NCI-H187 (cell line): ENCODE measurements at places on chromosomes 5 and 9.

DNA sequence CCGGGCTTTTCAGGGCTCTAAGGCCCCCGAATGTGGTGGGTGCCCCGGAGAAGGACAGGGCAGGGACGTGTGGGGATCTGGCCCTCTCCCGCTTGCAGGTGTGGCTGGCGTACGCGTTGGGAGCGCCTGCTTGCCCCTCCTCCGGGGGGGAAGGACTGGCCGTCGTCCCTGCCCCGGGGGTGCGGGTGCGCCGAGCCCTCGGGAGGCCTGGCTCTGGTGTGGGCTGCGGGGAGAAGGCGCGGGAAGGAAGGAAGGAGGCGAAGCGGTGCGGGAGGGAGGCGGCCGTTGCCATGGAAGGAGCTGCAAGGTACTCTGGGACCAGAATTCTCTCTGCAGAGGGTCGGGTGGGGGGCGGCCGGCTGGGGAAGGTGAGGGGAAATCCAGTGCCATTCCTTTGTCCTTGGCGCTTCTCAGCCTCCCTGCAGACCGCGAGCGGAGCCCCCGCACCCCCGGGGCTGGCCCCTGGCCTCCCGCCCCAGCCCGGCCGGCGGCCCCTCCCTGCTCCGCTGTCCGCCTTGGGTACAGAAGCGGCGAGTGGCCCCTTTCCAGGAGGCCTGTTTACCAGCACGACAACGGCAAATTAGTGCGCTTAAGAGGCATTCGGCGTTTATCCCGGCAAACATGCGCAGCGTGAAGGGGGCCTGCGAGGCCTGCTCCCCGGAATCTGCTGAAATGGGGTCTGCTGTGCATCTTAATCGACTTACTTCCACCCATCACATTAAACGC, 67.1 kb upstream of the UNC5A start:
- no peak for DNase-seq

DNA sequence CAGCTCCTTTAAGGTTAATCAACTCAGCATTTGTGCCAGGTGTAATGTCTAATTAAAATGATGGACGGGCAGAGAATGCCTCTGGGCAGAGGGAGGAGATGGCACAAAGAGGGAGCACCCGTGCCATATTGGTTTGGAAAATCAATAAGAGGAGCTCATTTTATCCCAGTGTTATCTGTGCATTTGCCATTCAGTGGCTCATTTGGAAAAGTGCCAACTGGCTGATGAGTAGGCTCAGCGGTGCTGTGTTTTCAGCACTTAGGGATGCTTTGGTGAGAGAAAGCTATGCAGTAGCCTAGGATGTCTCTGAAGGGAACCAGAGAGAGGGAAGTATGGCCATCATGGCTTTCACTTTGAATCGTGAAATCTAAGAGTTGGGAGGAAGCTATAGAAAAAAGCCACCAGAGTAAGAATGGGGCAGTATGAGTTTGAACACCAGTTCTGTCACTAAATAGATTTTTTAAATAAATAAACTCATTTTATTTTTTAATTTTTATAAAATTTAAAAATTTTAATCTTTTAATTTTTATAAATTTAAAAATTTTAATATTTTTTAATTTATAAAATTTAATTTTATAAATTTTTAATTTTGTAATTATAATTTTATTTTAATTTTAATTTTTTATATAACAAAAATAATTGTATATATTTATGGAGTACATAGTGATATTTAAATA, 472.8 kb downstream of the BRINP1 start:
- DNase-seq, result peak; percentile 1

DNA sequence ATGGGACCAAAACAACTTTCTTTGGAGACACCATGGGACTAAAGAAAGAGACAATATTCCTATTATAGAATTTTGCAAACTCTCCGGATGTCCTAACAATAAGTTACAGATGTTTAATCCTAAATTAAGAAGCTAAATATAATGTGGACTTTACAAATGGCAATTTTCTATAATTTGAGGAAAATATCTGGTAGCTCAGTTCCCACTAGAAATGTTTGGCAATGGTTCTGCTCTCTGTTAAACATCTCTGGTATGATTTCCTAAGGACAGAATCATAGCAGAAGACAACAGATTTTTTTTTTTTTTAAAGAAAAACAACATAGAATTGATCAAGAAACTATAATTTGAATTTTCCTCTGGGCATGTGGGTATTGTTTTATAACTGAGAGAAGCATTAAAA, 232.8 kb downstream of the ENC1 start:
- DNase-seq, result no peak

DNA sequence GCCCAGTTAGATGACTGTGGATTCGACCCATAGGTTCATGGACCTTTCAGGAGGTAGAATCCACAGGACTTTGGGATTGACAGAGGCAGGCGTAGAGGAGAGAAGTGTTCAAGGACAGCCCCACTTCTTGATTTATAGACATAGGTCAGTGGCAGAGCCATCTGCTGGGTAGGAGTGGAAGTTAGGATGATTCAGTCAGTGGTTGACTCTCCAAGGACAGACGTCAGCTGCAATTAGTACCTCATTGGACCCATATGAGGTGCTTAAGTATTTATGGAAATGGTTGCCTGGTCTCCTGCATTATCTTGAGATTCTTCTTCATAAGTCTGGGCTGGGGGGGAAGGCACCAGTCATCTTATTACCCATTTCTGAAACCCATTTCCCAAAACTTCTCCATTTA, 70.9 kb downstream of the SH3RF2 start:
- no peak for DNase-seq

- DNase-seq, result no peak
Observed at GRCh38 chr5:171475596-171475995, 56.1 kb downstream of the FGF18 start.

DNA sequence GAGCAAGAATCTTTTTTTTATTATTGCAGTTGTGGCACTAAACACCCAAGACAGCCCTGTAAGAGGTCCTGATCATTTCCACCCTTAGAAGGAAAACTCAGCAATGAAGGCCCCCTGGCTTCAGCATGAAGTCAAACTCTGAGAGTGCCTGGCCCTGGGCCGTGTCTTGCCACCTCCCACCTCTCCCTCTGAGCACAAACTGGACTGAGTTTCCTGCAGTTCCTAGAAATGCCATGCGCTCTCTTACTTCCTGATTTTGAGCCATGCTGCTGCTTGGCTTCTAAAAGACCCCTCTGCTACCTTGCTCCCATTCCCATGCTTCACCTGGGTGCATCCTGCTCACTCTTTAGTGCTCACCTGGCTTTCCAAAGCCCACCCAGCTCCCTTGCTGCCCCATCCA, 140.4 kb upstream of the KLF9 start:
- DNase-seq, result no peak

- DNase-seq, result no peak
Observed at GRCh38 chr5:53130266-53130665, 20.7 kb upstream of the MOCS2 start.

GRCh38 chr5:14464096-14464495, 117.5 kb upstream of the OTULINL start:
- no peak for DNase-seq

- no peak for DNase-seq
Observed at GRCh38 chr5:130710596-130710995, 454.5 kb downstream of the HINT1 start.

DNA sequence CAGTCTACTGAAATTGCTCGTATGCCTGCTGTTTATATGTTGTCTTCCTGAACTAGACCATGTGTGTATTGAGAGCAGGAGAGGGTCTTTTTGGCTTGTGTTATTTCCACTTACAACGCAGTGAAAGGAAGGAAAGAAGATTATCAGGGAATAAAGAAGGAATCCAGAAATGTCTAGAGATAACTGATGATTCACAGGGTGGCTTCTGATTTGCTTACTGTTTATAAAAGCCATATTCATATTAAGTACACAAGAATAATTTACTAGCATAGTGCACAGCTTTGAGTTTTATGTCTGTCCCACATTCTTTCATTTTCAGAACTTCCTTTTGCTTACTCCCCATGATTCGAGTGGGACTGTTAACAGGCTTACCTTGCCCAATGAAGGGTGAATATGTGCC, 72.1 kb downstream of the PRLR start:
- no peak for DNase-seq

DNA sequence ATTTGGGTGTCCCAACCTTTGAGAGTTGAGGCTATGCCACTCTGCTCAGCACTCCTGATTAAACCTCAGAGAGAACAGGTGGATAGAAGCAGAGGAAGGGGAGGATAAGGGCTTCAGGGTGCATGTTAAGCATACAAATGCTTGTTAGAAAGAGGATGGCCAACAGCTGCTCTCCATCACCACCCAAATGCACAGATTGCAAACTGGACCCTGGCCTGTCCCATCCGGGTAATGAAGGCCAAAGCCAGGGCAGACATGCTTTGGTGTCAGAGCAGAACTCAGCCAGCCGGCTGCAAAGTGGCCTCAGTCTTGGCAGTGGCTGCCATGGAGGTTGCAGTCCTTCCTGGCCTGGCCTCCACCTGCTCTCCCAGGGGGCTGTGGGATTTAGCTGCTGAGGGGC, 84.3 kb downstream of the SIL1 start:
- DNase-seq, result no peak

DNA sequence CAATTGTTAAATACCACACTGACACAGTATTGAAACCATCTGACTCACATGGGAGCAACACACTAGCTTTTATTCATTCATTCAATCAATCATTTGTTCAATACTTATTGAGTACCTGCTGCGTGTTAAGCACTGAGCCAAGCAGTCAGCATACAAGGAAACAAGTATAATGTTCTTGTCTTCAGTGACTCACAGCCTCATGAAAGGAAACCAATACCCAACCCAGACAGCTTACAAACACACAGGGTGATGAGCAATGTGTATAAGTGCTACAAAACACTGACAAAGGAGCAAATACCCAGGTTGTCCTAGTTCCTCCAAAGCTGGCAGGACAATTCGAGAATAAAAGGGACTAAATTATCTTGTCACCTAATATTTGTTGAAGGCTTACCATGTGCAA, 67.6 kb upstream of the RASEF start:
- DNase-seq, result no peak

DNA sequence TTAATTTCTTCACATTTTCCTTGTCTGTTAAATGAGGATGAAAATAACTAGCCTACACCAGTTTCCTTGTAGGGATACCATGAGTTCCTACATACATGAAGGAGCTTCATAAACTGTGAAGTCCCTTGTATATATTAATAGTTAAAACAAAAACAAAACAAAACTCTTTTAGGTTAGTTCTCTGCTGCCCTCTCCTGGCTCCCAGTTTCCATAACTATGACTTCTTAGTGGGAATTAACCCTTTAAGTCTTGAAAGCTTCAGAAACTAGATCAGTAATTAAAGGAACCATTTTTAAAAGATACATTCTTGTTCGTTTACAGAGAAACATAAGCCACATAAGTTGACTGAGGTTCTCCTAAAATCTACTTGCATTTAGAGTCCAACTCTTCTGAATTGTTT, 500.0 kb upstream of the C9orf72 start:
- DNase-seq, result peak; percentile 31

DNA sequence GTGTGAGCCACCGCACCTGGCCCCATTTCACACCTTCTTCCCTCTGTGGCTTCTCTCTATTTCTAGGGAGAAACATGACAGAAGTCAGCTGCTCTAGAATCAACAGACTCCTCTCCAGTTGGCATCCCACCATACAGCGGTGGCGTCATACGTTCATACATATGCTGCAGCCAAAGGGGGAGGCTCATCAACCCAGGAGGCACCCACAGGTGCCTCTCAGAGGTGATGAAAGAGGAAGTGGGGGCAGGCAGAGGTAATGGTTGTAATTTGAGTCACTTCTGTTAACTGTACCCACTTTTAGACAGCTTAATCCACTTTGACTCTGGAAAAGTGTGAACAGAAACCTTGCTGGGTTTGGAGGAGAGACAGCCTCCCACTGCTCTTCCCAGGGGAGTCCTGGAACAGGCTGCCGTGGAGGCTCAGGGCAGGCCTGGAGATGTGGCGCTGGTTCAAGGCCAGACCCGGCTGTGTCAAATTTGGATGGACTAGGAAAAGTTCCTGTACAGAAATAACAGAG, 47.3 kb upstream of the SUB1 start:
- DNase-seq, result no peak

DNA sequence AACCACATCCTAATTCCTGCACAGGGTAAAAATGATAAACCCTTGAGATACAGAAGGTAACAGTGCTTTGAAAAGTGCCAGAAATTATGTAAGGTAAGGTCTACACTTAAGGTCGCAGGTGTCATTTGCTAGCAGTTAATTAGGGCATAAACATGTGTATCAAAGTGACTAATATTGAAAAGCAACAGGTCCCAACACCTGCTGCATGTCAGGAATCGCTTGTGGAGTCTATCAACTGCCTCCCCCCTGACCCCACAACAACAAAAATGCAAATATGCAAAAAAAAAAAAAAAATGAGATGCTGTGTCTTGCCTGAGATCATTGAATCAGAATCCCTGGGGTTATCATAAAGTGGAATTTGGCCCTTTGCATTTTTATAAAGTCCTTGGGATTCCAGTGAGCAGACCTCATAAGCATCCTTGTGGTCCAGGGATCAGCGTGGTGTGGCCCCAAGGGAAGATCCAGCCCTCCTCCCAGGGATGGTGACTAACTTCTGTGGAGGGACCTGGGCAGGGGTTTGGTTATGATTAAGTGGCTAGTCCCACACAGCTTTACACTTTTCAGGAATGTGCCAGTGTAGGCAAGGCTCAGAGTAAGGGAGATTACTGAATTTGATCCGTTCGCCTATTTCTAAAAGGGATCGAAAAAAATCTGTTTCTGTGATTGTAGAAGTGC, 92.5 kb upstream of the TNFSF8 start:
- no peak for DNase-seq

DNA sequence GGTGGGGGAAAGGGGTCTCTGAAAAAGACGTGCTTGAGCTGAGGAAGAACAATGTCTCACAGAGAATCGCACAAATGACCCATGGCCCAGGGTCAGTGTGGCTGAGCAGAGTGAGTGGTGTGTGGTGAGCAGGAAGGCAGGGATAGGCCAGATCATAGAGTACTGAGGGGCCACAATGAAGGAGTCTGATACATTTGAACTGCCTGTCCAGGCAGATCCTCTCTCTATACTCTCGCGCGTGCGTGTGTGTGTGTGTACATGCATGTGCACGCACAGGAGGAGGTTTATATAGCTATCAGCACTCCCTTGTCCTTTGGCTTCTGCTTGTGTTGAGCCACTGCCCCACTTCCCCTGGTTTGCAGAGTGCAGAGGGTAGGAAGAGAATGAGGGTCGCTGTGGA, 294.0 kb downstream of the ZNF608 start:
- no peak for DNase-seq

GRCh38 chr9:130689937-130690700, 3.5 kb upstream of the EXOSC2 start:
- peak; percentile 18 for DNase-seq

DNA sequence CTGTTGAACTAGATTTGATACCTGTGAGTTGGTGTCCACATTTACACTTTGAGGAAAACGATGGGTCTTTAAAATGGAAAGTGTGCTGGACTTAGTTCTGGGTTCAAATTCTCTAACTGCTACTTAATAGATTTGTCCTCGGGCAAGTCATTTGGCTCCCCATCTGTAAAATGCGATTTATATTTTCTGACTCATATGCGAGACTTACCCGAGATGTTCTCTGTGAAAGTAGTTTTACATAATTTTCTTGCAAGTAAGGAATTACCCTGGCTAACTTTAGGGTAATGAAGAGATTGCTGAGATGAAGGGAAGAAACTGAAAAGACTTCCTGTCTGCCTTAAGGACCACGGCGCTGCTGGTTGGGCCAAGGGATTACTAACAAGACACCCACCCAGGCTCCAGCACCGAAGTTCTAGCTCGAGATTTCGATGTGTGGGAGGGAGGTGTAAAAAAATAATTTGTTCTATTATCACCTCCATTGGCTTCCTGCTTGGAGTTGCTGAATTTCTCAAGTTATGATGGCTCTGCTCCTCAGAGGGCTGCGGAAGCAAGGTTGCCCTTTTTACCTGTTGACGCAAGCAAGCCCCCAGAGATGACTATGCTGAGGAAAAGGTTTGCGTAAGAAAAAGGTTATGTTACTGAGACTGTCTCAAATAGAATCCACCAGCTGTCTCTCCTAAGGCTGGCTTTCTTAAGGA, 24.1 kb downstream of the PCSK1 start:
- DNase-seq, result no peak
